H9 (cell line): ENCODE measurements at places on chromosomes 12 and 14. TPM values are rescaled to one million over a fixed set of nuclear protein-coding genes. Genes with fewer than 3 reads are reported as not detected.

DNA sequence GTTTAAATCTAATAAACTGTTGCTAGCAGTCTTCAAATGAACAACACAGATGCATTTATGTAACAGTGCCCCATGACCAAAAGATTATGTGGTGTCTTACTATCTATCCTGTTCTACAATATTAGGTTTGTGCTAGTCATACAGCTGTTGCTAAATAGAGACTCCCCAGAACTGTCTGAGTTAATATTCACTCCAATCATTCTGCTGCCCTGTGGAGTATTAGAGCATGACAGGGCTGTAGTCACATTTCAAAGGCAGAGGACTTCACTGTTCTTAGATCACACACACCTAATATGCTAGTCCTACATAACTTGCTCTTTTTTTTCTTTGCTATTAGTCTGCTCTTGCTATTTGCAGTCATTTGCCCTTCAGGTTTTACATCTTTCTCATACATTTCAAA, 157.6 kb upstream of the MDGA2 start:
- no peak for DNase-seq

GRCh38 chr12:103884316-103884715, 43.3 kb upstream of the NT5DC3 start:
- DNase-seq: no peak

DNA sequence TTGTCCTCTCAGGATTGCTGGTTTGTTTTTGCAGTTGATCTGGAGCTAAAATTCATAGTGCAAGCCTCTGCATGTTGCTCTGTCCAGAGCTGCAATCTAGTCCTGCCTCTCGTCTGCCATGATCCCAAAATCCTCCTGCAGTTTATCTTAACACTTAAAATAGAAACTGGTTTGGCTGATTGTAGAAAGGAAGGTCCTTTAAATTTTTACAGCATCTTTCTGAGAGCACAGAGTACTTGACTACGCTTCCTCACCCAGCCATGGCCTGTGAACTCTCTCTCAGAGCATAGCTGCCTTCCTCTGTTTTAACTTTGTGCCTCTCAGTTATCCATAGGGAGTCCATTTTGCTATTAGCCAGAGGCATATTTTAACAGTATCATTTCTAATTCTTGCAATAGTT, 877.1 kb downstream of the C12orf50 start:
- no peak for DNase-seq

OTUB2 gene
- 3.6 and 3.7 TPM in 2 replicates for total RNA-seq

ARHGDIB gene
- 0.29 and 0.44 TPM in 2 replicates for total RNA-seq

DNA sequence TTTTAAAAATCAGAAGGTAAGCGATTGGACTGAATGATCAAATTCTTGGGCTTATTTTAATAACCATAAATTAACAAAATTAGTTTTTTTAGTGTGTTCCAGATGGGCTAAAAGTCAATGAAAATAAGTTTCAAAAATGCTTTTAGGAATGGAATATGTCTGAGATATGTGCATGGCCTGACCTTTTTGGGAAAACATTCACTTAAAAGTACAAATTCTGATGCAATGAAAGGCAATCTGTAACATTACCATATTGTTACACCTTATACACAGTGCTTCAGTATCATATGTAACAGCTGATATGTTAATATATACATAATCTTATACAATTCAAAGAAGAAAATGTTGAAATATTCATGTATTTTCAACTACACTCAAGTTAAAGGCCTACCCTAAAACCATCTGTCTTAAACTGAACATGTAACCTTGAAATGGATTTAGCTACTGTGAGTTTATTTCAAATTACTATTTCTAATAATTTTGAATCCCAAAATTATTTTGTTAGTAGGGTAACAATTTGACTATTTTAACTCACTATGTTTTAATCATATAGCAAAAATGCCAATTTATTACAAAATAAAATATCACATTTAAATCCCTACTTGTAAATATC, 84.8 kb downstream of the EEA1 start:
- DNase-seq: no peak

MIP gene
- 0.17 TPM in 1 of 2 replicates, not detected in the other for total RNA-seq

HSPB8 gene
- 3.0 and 3.2 TPM in 2 replicates for total RNA-seq

DNA sequence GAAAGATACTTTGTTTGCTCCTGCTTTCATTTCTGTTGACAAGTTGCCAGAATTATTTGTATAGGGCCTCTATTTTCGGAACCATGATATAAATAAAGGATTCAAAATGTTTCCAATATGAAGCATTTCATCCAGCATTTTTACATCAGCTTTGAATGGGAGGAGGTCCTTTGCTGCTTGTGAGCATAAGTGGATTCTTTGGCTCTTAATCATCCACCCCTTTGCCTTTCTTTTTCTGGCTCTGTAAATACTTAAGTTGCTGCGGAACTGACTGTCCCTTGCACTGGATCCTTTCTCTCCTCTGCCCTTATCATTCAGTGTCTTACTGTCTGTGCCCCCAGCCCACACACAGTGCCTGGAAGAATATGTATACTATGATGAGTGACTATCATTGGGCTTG, 357.3 kb upstream of the RGS6 start:
- DNase-seq: no peak

ACTN1 gene
- 218 and 219 TPM in 2 replicates for total RNA-seq

DLGAP5 gene
- total RNA-seq: 115 and 118 TPM in 2 replicates

- no peak for DNase-seq
Observed at GRCh38 chr14:101927859-101928258, 36.5 kb upstream of the DYNC1H1 start.

- DNase-seq: no peak
Observed at GRCh38 chr14:73696466-73697400, 17.5 kb downstream of the PNMA1 start.

CCDC60 gene
- total RNA-seq: 0.44 TPM in 1 of 2 replicates, not detected in the other

DNA sequence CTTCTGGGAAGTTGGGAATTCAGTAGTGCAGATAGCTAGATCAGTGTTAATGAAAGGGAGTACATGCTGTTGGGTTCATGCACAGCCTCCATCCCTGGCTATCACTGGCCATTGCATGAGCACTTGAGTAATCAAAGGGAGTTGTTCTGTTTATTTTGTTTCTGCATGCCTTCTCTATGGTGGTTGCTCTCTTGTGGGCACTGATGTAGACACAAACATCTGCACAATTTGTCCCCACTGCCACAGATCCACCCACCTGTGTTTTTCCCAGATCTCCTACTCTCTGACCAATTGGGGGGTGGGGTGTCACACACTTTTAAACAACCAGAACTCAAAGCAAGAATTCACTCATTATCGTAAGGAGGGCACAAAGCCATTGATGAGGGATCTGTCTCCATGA, 89.7 kb upstream of the DHRS4 start:
- DNase-seq: no peak

DNA sequence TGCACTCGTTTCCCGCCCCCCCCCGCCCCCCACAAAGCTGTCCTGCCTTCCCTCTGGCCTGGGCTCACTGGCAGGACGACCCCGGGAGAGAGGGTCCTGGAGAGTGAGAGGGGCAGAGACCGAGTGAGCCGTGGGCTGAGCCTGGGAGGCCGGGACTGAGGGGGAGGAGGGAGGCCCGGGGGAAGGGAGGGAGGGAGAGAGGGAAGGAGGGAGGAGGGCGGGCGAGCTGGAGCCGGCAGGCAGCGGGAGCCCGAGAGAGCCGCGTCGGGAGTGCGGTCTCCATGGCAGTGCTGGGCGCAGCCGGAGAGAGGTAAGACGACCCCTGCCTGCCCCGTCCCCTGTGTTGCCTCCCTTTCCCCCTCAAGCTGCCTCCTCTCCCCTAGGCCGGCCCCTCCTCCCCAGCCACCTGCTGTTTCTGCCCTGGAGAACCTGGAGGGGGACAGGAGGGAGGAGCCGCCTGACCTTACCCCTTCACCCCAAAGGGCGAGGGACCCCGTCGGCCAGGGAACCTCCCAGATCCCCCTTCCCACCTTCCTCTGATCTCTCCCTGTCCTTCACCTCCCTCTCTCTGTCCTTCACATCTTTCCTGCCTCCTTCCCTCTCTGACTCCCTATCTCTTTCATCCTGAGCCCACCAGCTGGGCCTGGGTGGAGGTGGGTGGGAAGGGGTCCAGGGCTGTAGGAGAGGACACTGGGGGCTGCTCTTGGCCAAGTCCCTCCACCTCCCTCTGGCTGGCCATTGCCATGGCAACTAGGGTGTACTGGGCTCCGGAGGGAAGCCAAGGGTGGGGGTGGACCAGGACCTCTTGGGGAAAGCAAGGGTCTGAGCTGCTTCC, at the start of gene GPR162:
Gene GPR162, plus strand, starts transcription at position 231 of the 835 bp plus-strand sequence. CDS start 2,078 bp downstream, outside the sequence.
- DNase-seq: peak; percentile 91

NUBPL gene
- 10.7 and 14.8 TPM in 2 replicates for total RNA-seq

DNA sequence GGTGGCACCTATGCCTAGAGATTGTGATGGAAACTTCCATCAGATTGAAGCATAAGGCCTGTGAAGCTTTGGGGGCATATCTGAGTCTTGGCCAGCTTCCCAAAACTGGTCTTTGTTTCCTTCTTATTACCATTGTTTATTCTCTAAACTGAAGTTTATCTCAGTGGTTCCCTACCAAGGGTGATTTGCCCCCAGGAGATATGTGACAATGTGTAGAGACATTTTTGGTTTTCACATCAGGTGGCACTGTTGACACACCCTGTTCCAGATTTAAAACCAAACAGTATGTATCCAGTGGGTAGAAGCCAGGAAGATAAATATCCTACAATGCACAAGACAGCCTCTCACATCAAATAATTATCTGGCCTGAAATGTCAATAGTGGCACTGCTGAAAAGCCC, 22.1 kb downstream of the RASSF9 start:
- DNase-seq: no peak

LHX5 gene
- total RNA-seq: 1.9 and 2.1 TPM in 2 replicates

DNA sequence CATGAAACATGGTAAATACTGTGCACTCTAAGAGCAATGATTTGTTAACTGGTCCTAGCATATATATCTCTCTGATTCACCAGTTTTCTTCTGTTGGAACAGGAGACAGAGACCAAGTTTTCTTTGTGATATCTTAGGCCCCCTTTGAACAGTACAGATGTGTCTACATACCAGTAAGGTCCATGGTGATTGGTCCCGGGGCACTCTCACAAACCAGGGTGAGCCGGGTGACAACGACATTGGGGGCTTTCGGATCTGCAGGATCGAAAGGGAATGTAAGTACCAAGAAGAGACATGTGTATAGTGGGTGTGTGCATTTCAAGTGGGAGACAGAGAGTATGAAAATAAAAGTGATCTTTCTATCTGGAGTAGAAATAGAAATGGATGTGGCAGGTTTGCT, 11.3 kb upstream of the ERP27 start:
- no peak for DNase-seq

GRCh38 chr12:57031138-57031725, 14.9 kb upstream of the TAC3 start:
- DNase-seq: no peak

SLC6A13 gene
- total RNA-seq: not detected in 2 replicates

DNAJC22 gene
- 2.6 and 3.2 TPM in 2 replicates for total RNA-seq

DNA sequence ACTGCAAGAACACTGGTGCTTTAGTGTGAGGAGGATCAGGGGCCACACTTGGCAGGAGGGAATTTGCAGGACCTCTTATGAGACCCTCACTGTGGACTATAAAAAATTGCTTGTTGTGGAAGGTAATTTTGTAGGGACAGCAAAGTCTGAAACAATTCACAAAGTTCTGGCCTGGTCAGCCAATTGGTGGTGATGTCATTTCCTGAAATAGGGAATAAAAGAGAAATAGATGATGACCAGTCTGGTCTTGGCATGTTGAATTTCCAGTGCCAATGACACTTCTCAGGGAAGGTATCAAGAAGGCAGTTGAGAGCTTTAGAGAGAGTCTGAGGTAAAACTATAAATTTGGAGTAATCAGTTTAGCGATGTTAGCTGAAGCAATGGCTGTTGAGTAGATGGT, 129.3 kb upstream of the LMNTD1 start:
- DNase-seq: no peak

GRCh38 chr12:104569346-104570173, 112.8 kb downstream of the CHST11 start:
- DNase-seq: no peak

DNA sequence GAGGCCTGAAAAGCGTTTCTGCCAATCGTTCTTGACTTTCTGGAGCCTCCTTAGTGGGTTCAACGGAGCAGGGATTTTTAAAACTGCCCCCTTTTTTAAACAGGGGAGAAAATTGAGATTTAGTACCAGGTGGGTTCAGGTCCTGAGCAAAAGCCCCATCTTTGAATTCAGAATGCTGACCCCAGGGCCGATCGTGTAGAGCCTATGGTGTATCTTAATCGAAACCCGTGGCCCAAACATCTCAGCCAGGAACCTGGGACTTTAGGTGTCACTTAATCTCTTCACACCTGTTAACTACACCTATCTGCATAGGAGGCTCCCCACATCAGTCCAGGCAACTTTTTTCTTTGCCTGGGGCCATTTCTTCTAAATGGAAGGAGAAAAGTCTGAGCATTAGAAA, 6.4 kb upstream of the TBX5 start:
- no peak for DNase-seq

GRCh38 chr14:89232265-89233070, 184.6 kb downstream of the FOXN3 start:
- no peak for DNase-seq

DNA sequence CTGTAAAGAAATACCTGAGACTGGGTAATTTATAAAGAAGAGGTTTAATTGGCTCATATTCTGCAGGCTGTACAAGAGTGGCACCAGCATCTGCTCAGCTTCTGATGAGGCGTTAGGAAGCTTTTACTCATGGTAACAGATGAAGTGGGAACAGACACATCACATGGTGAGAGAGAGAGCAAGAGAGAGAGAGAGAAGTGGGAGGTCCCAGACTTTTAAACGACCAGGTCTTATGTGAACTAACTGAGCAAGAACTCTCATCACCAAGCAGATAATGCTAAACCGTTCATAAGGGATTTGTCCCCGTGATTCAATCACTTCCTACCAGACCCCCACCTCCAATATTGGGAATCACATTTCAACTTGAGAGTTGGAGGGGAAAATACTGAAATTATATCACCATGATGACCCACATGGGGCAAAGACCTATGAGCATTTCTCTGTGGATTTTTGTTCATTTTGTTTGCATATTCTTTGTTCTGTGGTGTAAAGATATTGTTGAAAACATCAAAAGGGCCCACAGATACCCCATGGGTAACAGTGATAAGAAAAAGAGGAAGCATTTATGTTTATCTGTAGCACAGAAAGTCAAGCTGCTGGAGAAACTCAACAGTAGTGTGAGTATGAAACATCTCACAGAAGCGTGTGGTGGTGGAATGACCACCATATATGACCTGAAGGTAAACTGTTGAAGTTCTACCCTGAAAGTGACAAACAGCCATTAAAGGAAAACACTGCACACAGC, 135.2 kb upstream of the PDE3A start:
- no peak for DNase-seq

- no peak for DNase-seq
Observed at GRCh38 chr12:25186788-25187402, 8.1 kb downstream of the DNAI7 start.

PSMC6 gene
- total RNA-seq: 98.1 and 103 TPM in 2 replicates

- DNase-seq: peak; percentile 75
Observed at GRCh38 chr14:69037790-69038454, 58.8 kb upstream of the ACTN1 start.

MYBPC1 gene
- total RNA-seq: not detected in 2 replicates

SYT1 gene
- 15.8 and 16.0 TPM in 2 replicates for total RNA-seq

GRCh38 chr14:64826845-64827244, 52.9 kb downstream of the SPTB start:
- no peak for DNase-seq

KRT6C gene
- not detected in 2 replicates for total RNA-seq
